ENCODE measurements at places on chromosomes 16 and 17.

DNA sequence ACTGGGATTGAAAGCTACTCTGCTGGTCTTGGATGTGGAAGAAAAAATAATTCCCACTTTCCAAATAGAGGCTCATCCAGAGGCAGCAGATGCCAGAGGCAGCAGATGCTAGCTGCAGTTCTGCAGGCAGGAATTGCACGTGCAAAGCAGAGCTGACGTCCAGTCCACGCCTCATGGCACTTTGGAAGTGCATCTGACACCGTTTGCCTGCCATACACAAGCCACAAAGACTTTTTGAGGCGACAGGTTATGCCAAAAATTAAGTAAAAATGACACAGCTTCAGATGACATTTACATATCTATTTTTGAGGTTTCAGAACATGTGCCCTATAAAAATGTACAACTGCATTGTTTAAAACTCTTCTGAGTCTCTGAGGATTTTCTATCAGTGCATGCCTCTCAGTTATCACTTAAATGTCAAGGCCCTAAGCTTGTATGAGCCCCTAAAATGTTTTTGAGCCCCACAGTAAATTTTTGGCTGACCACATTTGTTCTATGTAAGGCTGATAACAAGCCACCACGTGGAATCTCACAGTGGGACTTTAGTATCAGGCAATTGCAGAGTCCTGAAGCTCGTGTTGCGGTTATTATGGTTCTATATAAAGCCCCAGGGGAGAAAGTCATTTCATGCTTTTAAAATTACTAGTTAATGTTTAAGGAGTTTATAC lies 239.2 kb downstream of the PRKCA start:
- DNase-seq = no peak

GRCh38 chr16:85350973-85351372 lies 238.7 kb upstream of the CIBAR2 start:
- no peak for DNase-seq

GRCh38 chr17:69061721-69062556 lies 1.2 kb upstream of the ABCA9 start:
- DNase-seq = no peak

DNA sequence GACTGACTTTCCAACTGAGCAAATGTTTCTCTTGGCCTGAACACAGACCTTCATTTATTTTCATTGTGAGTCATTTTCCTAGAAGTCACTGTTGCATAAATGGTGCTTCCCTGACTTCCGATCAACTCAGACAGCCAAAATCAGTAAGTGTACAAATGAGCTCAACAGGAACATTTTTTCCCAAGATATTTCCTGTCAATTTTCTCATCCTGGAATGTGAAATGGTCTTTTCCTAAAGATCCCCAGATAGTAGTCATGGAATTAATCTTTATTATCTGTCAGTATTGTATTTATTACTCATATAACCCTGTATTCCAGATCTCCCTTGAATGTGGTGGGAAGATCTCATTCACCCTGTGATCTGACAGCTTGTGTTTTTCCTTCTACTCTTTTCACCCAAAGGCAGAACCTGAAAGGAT lies 360.3 kb upstream of the KIF2B start:
- no peak for DNase-seq

DNA sequence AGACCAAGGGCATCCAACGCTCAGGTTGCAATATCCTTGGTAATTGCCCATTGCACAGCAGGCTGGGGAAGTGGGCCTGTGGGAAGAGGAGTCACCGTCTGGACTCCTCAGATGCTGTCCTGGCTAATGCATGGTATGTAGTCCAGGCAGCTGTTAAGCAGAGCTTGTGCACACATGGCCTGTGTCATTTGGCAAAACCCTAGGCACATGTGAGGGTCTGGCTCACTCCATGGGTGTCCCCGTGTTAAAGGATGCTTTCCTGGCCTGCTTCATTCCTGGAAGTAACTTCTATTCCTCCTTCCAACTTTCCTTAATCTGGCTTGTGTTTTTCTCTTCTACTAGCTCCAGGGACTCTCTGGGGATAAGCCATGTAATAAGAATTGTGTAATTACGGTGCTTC lies 378.0 kb upstream of the CA10 start:
- no peak for DNase-seq

GRCh38 chr16:23538919-23539278 lies 18.3 kb downstream of the EARS2 start:
- DNase-seq = no peak

DNA sequence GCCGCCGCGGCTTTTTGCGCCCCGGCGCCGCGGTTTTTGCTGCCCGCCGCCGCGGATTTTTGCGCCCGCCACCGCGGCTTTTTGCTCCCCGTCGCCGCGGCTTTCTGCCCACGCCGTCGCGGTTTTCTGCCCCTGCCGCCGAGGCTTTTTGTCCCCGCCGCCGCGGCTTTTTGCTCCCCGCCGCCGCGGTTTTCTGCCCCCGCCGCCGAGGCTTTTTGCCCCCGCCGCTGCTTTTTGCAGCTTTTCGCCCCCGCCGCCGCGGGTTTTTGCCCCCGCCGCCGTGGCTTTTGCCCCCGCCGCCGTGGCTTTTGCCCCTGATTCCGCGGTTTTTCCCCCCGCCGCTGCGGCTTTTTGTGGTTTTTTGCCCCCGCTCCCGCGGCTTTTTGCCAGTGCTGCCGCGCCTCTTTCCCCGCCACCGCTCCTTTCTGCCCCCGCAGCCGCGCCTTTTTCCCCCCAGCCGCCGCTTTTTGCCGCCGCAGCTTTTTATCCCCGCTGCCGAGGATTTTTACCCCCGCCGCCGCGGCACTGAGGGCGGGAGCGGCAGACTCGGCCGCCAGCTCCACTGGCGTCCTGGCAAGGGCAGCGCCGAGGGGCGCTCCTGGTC lies 518.6 kb upstream of the WSB1 start:
- DNase-seq = no peak

DNA sequence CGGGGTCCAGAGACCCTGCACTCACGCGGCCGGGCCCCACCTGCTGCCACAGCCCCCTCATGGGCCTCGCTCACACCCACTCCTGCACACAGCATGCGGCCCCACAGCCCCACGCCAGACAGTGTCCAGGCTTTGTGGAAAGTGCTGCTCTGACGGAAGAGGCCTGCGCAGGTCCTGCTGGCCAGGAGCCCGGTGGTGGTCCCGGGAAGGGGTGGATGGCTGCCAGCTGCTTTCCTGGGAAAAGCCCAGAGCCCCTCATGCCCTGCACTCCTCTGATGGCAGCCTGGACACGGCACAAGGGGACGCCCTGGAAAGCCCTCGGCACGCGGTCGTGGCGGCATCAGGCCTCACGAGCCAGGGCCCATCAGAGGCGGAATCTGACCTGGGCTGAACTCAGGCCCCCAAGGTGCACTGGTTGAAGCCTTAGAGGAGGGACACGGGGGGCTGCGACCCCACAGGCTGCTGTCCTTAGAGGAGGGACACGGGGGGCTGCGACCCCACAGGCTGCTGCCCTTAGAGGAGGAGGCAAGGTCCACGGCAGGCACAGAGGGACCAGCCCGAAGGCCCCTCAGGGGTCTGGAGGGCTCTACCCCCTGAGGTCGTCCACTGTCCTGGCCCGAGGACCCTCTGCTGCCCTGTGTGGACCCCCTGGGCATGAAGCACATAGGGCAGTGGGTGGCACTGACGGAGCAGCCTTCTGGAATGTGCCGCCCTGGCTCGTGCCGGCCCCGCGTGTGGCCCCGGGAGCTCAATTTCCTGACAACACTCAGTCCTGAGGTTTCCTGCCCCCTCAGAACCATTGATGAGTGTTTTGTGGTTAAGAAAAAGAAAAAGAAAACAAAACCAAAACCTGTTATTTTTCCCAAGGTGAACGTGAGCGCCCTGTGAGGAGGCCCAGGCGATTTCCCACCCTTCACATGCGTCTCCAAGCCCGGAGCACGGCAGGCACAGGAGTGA lies 22.1 kb downstream of the SOX8 start:
- DNase-seq = no peak

- DNase-seq = no peak
Measured at GRCh38 chr17:54662978-54663876, 237.4 kb upstream of the TOM1L1 start.

DNA sequence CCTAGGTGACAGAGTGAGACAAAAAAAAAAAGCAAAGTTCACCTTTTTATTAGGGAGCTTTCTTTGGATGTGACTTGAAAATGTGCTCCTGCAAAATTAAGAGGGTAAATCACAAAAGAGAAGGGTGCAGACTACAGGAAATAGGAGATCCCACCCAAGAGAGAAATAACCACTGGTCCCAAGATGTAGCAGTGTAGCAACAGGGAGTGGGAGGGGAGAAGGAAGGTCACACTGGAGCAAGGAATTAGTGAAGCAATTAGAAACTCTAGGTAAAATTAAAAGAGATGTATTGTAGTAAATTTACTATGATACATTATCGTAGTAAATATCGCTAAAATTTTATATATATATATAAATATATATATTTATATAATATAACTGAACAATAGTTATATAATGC lies 12.3 kb upstream of the SPN start:
- DNase-seq = no peak

DNA sequence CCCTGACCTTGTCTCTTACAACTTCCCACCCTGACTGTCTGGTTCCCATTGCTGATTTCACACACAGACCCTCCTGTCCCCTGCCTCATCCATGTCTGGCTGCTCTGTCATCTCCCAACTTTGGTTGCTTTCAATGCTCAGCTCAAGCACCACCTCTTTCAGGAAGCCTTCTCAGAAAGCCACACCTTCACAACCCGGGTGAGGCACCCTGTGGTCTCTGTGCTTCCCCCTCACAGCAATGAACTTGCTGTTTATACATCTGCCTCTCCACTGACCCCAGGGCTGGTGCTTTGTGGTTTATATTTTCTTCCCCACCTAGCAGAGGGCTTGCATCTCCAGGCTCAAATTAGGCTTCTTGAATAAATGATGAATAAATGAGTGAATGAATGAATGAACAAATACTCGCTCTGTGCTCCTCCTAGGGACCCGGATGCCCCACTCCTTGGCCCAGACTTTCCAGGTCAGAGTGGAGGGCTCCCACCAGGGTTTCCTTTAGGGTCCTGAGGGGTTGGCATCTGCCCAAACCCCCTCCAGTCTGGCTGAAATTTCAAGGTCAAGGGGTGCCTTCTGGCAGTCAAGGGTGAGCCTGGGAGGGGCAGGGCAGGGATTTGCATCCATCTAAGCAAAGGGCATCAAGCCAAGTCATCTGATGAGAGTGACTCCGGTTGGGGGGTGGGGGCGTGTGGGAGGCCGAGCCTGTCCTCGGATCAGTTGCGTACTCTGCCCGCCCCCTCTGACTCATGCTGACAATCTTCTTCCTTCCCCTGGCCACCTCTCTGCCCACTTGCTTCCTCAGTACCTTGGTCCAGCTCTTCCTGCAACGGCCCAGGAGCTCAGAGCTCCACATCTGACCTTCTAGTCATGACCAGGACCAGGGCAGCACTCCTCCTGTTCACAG lies at the start of gene ITGAX:
TSS of gene ITGAX (plus strand) at position 783 of the 898 bp plus-strand sequence. CDS start at position 862, 79 bp downstream.
- DNase-seq = peak; percentile 42

Data from activated B cell treated with CpG ODN at 0.5 μM for 24 hours (primary cell).